ENCODE measurements at places on chromosomes 6 and 20. TPM values are rescaled to one million over a fixed set of nuclear protein-coding genes. Genes with fewer than 3 reads are reported as not detected.

Gene DSN1
- 38.7 TPM for total RNA-seq

Gene SLC17A1
- total RNA-seq = not detected

Gene SMOC2
- total RNA-seq = not detected

Gene PLCG1
- total RNA-seq = 70.0 TPM
